ENCODE measurements at places on chromosomes 5 and 9.
A peak's percentile ranks its signal among the peaks of the same experiment; 100 is the strongest.

DNA sequence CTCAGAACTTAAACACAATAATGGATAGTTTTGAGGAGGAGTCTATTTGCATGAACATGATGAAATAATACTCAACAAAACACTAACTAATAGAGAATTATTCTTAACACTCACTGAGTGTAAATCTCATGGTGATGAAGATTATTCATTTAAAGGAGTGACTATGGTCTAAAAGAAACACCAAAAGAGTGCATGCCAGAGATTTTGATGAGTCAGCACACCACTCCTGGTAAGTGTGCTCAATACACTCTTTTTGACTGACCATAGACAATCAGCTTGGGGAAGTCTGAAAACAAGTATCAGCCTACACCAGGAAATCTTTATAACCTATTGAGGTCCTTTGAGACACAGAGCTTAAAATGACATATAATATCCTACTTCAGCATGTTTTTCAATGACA, 6.8 kb upstream of the FST start:
- DNase-seq, result no peak

DNA sequence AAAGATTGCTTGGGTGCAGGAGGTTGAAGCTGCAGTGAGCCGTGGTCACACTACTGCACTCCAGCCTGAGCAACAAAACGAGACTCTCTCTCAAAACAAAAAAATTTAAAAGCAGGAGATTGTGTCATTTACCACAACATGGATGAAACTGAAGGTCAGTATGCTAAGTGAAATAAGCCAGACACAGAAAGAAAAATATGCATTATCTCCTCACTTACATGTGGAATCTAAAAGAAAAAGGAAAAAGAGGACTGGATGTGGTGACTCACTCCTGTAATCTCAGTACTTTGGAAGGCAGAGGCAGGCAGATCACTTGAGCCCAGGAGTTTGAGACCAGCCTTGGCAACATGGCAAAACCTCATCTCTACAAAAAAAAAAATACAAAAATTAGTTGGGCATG, 146.8 kb upstream of the DAPK1 start:
- DNase-seq, result no peak

DNA sequence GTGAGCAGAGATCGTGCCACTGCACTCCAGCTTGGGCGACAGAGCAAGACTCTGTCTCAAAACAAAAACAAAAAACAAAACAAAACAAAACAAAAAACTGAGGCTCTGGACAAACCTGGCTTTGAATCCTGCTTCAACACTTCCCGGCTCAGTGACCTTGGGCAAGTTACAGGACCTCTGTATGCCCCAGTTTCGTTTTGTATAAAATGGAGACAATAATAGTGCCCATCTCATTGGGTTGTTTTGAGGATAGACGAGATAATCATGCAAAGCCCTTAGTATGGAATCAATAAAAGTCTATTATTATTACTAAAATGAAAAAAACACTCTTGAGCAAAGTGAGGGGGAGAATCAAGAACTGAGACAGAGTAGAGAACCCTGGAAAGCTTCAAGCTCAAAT, 184.9 kb downstream of the ATP10B start:
- no peak for DNase-seq

- DNase-seq, result no peak
Measured at GRCh38 chr9:132494857-132495256, 84.8 kb downstream of the CFAP77 start.

GRCh38 chr9:21434202-21435014, 5.8 kb upstream of the IFNA1 start:
- peak; percentile 49 for DNase-seq
